ENCODE measurements at places on chromosomes 4 and X.

- no peak for DNase-seq
Measured at GRCh38 chrX:153102418-153102817, 30.2 kb downstream of the PNMA6A start.

GRCh38 chr4:903066-904046, 28.8 kb downstream of the GAK start:
- DNase-seq, result no peak

DNA sequence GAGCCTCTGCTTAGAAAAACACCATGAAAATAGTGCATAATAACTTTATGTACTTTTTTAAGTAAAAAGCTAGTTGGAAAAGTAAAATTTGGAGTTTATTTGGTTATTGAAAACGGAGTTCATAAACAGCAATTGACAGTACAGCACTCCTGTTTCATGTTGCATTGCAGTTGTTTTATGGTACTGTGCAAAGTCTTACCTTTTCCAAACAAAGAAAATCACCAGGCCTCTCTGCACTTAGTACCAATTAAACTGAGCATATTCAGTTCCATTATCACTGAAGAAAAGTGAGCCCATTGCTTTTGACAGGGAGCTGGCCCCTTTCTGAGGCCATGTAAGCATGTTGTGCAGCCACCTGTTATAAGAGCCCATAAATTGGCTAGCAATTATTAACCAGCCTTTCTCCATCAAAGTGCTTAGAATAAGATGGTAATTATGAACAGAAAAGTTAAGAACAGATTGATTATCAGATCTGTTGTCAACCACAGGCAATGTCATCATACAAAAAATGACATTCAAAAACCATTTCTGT, 376.6 kb upstream of the EMCN start:
- no peak for DNase-seq

- no peak for DNase-seq
Measured at GRCh38 chrX:148611993-148612392, 111.6 kb downstream of the AFF2 start.

GRCh38 chrX:31212856-31213748, 141.3 kb upstream of the FTHL17 start:
- no peak for DNase-seq

DNA sequence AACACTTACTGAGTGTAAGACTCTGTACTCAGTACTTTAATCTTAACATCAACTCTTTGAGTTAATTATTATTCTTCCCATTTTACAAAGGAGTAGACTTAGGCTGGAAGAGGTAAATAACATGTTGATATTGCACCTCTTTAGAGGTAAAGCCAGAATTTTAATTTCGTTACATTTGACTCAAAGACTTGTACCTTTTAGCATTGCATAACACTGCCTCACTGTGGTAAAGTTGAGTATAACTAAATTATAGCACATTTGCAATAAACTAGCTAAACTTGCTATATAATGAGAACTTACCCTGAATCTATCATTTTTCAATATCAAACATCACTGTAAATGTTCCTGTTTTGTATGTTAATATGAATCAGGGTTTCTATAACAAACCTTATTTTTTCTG, 218.5 kb downstream of the PRR32 start:
- no peak for DNase-seq

GRCh38 chrX:48025561-48025960, 18.8 kb downstream of the SPACA5 start:
- no peak for DNase-seq

DNA sequence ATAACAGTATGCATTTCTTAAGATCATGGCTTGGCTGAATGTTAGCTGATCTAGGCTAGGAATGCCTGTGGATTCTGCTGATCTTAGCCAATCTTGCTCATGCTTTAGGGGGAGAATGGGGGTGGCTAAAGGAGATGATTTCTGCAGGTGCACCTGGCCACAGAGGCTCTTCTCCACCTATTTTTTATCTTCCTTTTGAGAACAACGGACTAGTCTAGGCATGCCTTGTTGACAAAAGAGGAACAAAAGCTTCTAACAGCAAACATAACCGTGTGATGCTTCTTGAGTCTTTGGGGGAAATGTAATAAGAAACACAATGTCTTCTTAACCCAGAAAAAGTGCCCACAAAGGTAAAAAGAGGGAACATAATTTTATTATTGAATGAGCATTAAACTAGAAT, 743.5 kb downstream of the ARAP2 start:
- DNase-seq, result no peak

DNA sequence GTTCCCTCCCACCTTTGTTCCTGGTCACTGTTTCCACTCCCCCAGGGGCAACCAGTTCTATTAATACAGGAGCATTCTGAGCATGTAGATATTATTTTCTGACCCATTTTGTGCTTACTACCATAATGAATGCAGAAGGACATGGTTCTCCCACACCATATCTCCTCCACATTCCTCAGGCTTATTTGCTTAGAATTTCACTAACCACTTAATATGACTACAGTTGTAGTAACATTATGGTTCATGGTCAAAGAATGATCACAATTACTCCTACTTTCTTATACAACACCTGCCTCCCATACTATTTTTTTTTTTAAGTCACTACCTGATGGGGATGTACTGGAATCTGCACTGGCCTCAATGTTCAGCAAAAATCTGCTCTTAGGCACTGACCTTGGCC, 7.5 kb upstream of the FAM184B start:
- no peak for DNase-seq

GRCh38 chr4:137463377-137464003, 68.8 kb downstream of the PCDH18 start:
- DNase-seq, result no peak
